ENCODE measurements at places on chromosomes 11 and 22. TPM values are rescaled to one million over a fixed set of nuclear protein-coding genes. Genes with fewer than 3 reads are reported as not detected.

DNA sequence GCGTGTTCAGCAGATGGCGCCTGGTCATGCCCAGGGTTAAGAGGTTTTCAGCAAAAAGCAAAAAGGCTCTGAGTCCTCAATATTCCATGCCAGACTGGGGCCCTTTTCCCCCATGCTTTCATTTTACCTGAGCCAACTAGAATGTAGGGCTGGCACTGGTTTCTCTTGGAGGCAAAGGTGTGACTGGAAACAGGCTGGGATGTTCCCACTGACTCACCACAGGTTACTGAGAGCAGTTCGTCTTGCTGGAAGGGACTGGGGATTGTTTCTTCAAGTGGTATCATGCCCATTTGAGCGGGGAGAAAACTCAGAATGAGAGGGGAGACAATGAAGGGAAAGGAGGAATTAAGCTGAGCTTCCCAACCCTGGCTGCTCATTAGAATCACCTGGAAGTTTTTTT is 243.9 kb downstream of the TENM4 start:
- no peaks in the 10 kb centered on the region for H3K27me3 ChIP-seq
- no peaks in the 10 kb centered on the region for H3K36me3 ChIP-seq
- H3K4me3 ChIP-seq: no peak overlapping the region

DNA sequence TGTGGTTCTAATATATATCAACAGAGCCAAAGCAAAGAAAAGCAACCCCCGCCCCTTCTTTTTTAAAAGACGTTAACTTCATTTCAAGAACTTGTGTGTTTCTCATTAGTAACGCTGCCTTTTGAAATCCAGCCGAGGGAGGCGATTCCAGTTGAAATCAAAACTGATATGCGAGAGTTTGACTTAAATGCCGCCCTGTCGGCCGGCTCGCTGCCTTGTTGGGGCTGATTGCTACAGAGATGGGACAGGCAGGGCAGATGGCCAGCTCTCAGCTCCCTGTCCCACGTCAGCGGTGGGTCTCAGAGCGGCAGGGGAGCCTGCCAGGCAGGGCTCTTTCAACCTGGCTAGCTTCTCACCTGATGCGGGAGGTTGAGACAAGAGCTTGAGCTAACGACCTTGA is 51.9 kb upstream of the ALX4 start:
- H3K36me3 ChIP-seq: no peaks in the 10 kb centered on the region
- H3K27me3 ChIP-seq: no peaks in the 10 kb centered on the region
- no peak overlapping the region for H3K4me3 ChIP-seq
- no peaks in the 10 kb centered on the region for H3K4me1 ChIP-seq
- no peak overlapping the region for H3K27ac ChIP-seq
- DNase-seq: no peak

DNA sequence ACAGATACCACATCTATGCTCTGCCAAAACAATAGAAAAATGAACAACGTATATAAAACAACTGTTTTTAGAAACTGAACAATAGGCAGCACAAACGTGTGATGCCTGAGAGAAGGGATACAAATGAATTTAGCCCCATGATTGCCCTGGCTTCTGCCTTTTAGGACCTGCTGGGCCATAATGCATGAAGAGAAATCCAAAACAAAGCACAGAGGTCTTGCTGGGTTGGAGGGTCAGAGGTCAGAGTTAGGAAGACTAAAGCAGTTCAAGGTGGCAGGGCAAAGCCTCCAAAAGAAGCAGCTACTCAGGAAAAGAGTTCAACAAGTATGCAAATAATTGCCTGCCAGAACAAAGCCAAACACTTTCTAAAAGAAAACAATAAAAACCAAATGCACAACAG is 138.5 kb downstream of the TTC28 start:
- no peak overlapping the region for H3K27ac ChIP-seq
- no peaks in the 10 kb centered on the region for H3K27me3 ChIP-seq
- H3K4me3 ChIP-seq: no peak overlapping the region

- no peaks in the 10 kb centered on the region for H3K27me3 ChIP-seq
- H3K36me3 ChIP-seq: no peaks in the 10 kb centered on the region
- H3K27ac ChIP-seq: no peak overlapping the region
- DNase-seq: no peak
- no peak overlapping the region for H3K4me3 ChIP-seq
These were observed 74.4 kb downstream of the SLC36A4 start for GRCh38 chr11:93123351-93123898.

NOX4 gene
- total RNA-seq: 13.0 TPM

GRM5 gene
- 0.63 TPM for total RNA-seq

PHLDA2 gene
- total RNA-seq: 19.7 TPM

SYT13 gene
- total RNA-seq: 6.8 TPM

BIRC3 gene
- 110 TPM for total RNA-seq
